Liver (tissue), 10 donors: ENCODE measurements at places on chromosomes 2 and 18. TPM values are rescaled to one million over a fixed set of nuclear protein-coding genes. Genes with fewer than 3 reads are reported as not detected.

BMP10 gene
- 8.0 TPM for total RNA-seq

ARHGEF4 gene
- total RNA-seq = not detected

DTNA gene
- 1.6 TPM for total RNA-seq

IL37 gene
- not detected for total RNA-seq

CYTIP gene
- 2.4 TPM for total RNA-seq

BUB1 gene
- total RNA-seq = 46.1 TPM

RAB17 gene
- 17.8 TPM for total RNA-seq

PROM2 gene
- 0.19 TPM for total RNA-seq

KCNIP3 gene
- 0.65 TPM for total RNA-seq

RALBP1 gene
- total RNA-seq = 34.8 TPM

PTH2R gene
- 0.08 TPM for total RNA-seq

LYG1 gene
- 0.14 TPM for total RNA-seq

FAM237A gene
- not detected for total RNA-seq

GAREM2 gene
- 0.19 TPM for total RNA-seq

CHN1 gene
- 1.1 TPM for total RNA-seq

LYPD1 gene
- 0.17 TPM for total RNA-seq

SLC5A7 gene
- not detected for total RNA-seq

WDFY1 gene
- 34.2 TPM for total RNA-seq

FOXI3 gene
- total RNA-seq = not detected

LAPTM4A gene
- 69.1 TPM for total RNA-seq

TNFAIP6 gene
- 0.28 TPM for total RNA-seq

CYP27C1 gene
- total RNA-seq = 0.05 TPM

OSBPL6 gene
- total RNA-seq = 2.3 TPM

AQP4 gene
- total RNA-seq = 0.42 TPM

SLC11A1 gene
- total RNA-seq = 1.4 TPM

MPHOSPH10 gene
- 13.1 TPM for total RNA-seq

CCDC68 gene
- 14.6 TPM for total RNA-seq

STRN gene
- total RNA-seq = 7.6 TPM

SNORC gene
- 2.7 TPM for total RNA-seq

CCDC121 gene
- total RNA-seq = 2.5 TPM

KANSL1L gene
- 18.3 TPM for total RNA-seq
